ENCODE measurements at places on chromosomes 1 and 21.

DNA sequence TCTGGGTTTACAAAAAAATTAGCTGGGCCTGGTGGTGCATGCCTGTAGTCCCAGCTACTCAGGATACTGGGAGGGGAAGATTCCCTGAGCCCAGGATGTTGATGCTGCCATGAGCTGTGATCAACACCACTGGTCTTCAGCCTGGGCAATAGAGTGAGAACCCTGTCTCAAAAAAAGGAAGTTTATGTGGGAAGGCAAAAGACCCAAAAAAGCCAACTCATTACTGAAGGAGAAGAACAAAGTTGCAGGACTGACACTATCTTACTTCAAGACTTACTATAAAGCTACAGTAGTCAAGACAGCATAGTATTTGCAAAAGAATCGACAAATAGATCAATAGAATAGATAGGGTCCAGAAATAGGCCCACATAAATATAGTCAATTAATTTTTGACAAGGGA is 9.2 kb upstream of the PTGS2 start:
- DNase-seq: no peak

GRCh38 chr1:61132176-61132638 is 49.8 kb downstream of the NFIA start:
- no peak for DNase-seq

- DNase-seq: no peak
Measured at GRCh38 chr1:165371588-165372225, 15.2 kb upstream of the LMX1A start.

GRCh38 chr21:27566521-27566920 is 599.6 kb upstream of the ADAMTS5 start:
- no peak for DNase-seq

- DNase-seq: no peak
Measured at GRCh38 chr1:83960669-83961277, 38.2 kb downstream of the TTLL7 start.

DNA sequence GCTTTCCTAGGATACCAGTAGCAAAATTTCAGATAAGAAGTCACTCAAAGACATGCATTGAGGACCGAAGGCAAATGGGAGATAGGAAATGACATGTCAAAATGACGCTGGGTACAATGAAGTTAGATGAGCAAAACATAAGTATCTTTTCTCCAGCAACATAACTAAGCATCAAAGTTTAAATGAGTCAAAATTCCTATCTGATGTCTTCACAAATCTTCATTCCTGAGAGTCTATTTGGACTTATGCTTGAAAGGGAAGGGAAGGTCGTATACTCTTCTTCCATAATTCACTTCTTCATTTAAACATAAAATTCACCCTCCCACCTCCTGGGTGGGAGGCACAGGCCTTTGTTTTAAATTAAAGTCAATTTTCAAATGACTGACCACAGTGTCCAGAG is 4.1 kb upstream of the TMEM81 start:
- DNase-seq: no peak

DNA sequence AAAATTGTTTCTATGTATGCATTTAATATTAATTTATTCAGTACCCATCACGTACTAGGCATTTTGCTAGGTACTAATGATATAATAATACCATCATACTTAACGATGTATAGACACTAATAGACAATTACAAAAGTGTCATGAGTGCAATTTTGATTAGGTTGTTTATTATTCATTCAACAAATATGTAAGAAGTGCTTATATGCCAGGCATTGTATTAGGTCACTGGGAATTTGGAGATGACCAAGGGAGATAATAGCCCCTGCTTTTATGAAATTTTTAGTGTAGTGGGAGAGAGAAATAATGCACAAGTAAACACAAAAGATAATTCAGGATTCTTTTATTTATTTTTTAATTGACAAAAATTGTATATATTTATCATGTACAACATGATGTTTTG is 18.6 kb downstream of the C1orf185 start:
- no peak for DNase-seq
